AG09309 (cell line): ENCODE measurements at places on chromosomes 16 and 17.

DNA sequence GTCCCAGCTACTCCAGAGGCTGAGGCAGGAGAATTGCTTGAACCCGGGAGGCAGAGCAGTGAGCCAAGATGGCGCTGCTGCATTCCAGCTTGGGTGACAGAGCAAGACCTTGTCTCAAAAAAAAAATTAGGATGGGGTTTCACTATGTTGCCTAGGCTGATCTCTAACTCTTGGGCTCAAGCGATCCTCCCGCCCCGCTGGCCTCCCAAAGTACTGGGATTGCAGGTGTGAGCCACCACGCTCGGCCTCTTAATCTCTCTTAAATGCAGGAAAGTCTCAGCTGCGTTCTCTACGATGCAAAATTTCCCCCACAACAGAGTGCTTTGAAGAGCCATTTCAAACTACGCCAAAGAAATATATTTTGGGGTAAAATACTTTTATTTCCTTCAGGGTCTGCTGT, 5.9 kb upstream of the WDR59 start:
- DNase-seq = no peak

DNA sequence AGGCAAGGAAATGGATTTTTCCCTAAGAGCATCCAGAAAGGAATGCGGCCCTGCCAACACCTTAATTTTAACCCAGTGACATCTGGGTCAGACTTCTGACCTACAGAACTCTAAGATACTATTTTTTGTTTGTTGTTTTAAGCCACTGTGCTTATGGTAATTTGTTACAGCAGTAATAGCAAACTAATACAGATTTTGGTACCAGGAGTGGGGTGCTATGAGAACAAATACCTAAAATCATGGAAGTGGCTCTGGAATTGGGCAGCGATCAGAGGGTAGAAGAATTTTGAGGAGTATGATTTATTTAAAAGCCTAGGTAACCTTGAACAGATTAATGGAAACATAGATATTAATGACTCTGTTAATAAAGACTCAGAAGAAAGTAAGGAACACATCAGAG, 208.2 kb downstream of the ZNF423 start:
- no peak for DNase-seq

DNA sequence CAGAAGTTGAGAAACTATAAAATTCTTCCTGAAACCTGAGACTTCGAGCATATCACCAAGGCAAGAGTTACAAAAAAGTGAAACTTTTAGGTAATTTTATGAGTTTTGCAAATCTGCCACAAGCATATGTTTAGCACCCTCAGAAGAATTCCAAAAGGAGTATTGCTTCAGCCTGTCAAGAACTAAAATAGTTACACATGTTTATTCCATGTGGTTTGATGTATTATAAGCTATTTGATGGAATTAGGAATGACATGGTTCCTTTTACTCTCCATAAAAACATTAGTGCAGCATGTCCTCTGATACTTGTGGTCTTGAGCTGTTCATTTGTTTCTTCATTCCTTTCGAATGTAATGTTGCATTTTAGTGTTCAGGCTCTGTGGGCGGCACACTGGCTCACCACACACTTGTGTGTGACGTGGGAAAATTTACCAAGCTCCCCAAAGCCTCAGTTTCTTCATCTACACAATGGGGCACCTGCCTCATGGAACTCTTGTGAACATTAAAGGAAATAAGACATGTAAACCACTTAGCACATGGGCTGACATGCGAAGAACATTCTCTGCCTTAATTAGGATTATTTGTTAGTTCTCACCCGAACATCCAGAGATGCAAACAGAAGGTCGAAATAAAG, 204.2 kb upstream of the FOXF1 start:
- DNase-seq = peak; percentile 91

DNA sequence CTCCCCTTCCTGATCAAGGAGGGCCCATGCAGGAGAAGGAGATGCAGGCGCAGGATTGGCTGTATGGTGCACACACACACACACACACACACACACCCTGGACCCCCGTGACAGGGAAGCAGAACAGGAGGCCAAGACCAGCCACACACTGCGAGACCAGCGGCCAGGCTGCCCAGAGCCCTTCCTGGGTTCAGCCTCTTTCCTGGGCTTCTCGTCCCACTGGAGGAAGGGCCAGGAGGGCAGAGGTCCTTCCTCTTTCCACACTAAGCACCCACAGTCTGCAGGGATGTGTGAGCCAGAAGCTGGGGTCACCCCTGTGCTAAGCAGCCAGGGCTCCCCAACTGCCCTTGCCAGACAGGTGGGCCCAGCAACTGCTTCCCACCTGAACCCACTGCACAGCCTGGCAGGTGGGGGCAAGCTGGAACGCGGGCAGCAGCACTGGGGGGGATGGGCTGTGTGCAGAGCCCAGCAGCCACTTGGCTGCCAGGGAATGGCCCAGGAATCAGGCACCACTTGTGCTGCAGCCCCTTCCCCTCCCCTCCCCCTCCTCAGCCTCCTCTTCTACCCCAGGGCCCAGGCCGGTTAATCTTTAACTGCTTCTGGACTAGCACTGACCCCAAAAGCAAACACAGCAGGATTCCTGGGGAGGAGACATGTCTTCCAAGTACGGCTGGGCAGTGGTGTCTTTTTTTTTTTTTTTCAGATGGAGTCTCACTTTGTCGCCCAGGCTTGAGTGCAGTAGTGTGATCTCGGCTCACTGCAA, 44.6 kb upstream of the SLC38A10 start:
- no peak for DNase-seq

DNA sequence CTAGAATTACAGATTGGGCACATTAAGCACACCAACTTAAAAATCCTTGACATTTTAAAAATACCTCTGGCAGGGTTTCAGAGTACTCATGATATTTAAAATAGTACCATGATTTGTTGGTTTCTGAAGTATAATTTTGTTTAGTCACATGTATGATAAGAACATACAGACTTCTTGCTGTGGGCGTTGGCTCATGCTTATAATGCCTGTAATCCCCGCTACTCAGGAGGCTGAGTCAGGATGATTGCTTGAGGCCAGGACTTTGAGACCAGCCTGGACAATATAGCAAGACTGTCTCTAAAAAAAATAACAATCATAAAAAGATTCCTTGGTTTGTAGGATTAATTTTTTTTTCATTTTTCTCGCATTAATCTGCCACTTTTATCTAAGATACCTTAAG, 78.5 kb downstream of the NOS2 start:
- DNase-seq = no peak
